ENCODE measurements at places on chromosomes 1 and 21.

GRCh38 chr1:185159966-185160365 lies 3.0 kb downstream of the SWT1 start:
- peaks cover 5% of the 10 kb centered on the region for H3K36me3 ChIP-seq
- DNase-seq: no peak
- no peak overlapping the region for H3K27ac ChIP-seq
- H3K4me3 ChIP-seq: no peak overlapping the region
- H3K4me1 ChIP-seq: no peaks in the 10 kb centered on the region

DNA sequence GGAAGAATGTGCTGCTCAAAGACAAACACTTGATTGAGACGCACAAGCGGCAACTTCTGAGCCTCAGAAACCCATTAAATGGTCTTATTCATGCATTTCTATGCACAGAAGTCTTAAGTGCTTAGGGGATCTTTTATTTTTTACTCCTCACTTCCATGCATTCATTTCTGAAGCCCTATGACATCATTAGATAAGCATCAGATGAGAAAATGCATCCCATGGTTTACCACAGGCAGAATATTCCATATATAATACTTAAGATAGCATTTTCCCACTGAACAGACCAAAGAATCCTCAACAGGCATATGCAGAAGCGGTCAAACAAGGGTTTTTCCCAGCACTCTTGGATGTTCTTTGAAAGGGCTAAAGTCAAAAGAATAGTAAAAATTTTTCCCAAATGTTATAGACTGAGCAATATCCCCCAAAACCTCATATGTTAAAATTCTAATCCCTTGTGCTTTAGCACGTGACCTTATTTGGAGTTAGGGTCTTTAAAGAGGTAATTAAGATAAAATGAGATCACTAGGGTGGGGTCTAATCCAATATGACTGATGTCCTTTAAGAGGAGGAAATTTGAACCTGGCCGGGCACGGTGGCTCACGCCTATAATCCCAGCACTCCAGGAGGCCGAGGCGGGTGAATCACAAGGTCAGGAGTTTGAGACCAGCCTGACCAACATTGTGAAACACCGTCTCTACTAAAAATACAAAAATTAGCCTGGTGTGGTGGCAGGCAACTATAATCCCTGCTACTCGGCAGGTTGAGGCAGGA lies 22.6 kb upstream of the FAM89A start:
- no peak overlapping the region for H3K27ac ChIP-seq
- no peaks in the 10 kb centered on the region for H3K4me1 ChIP-seq
- no peak overlapping the region for H3K4me3 ChIP-seq
- no peaks in the 10 kb centered on the region for H3K36me3 ChIP-seq

- no peak for DNase-seq
- no peak overlapping the region for H3K27ac ChIP-seq
- no peaks in the 10 kb centered on the region for H3K4me1 ChIP-seq
- H3K27me3 ChIP-seq: no peaks in the 10 kb centered on the region
- no peaks in the 10 kb centered on the region for H3K36me3 ChIP-seq
Observed at GRCh38 chr1:240888039-240888786, 276.3 kb upstream of the GREM2 start.

- H3K4me1 ChIP-seq: no peaks in the 10 kb centered on the region
- no peak for DNase-seq
- no peak overlapping the region for H3K4me3 ChIP-seq
- H3K27me3 ChIP-seq: no peaks in the 10 kb centered on the region
- H3K36me3 ChIP-seq: no peaks in the 10 kb centered on the region
Observed at GRCh38 chr1:65297706-65298105, 11.6 kb upstream of the DNAJC6 start.

GRCh38 chr1:57109883-57110282 lies 144.1 kb upstream of the C8B start:
- H3K27ac ChIP-seq: no peak overlapping the region
- H3K4me1 ChIP-seq: no peaks in the 10 kb centered on the region
- no peak for DNase-seq
- H3K27me3 ChIP-seq: no peaks in the 10 kb centered on the region

- H3K4me3 ChIP-seq: no peak overlapping the region
- no peaks in the 10 kb centered on the region for H3K36me3 ChIP-seq
- H3K27me3 ChIP-seq: no peaks in the 10 kb centered on the region
- no peak overlapping the region for H3K27ac ChIP-seq
Observed at GRCh38 chr1:11878081-11878890, 19.5 kb upstream of the NPPB start.
